Activated naive CD4-positive, alpha-beta T cell treated with anti-CD3 and anti-CD28 coated beads for 36 hours (primary cell): ENCODE measurements at places on chromosomes 12 and 14. TPM values are rescaled to one million over a fixed set of nuclear protein-coding genes. Genes with fewer than 3 reads are reported as not detected.

DNA sequence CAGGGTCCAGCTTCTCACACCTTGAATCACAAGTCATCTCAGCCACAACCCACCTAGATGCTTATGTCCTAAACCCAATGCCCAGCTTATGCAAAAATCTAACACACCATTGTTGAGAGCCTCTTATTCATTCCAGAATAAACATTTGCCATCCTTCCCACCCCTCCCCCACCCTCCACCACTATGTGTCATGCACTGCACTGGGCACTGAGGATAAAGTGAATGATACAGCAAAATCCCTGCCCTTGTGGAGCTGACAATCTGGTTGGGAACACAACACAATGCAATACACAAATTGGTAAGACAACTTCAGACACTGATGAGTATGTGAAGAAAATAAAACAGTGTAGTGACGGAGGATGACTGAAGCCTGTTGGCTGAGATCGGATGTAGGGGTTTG is 1.4 kb upstream of the GLTP start:
- DNase-seq = no peak

GRCh38 chr12:106246891-106247673 is 738 bp downstream of the CKAP4 start:
- peak; percentile 54 for DNase-seq

DNA sequence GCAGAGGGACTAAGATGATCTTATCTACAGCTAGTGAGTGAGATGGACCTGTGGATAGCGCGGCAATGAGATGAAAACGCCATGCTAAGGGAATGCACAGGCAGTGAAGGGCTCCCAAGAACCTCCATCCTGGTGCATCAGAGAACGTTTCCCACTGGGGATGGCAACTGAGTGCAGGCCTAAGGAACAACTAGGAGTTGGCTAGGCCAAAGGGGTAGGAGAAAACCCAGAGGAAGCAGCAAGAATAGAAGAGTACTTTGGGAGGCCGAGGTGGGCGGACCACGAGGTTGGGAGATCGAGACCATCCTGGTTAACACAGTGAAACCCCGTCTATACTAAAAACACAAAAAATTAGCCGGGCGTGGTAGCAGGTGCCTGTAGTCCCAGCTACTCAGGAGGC is 24.6 kb upstream of the BATF start:
- DNase-seq = no peak

DNA sequence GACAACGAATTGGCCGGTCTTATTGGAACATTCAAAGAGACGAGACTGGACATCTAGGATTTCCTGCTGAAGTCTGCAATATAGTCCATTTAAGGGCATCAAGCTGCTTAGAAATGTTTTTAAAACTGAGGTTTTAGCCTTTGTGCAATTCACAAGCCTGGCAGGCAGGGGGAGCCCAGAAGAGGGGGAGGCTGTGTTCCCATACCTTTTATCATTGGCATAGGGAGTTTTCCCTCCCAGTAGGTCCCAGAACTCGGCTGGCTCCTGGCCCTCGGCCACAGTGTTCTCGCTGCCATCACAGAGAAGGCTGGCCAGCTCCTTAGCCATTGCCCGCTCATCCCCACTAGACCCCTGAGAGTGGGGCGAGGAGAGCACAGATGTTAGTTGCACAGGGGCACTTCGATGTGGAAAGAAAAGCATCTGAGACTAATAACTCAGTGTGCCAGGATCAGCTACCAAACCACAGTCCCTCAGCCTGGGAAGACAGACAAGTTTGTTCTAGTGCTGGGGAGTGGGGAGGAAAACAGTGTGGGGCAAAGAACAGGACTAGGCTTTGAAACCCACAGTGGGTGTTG is 15.1 kb downstream of the AVIL start:
- DNase-seq = peak; percentile 51

DNA sequence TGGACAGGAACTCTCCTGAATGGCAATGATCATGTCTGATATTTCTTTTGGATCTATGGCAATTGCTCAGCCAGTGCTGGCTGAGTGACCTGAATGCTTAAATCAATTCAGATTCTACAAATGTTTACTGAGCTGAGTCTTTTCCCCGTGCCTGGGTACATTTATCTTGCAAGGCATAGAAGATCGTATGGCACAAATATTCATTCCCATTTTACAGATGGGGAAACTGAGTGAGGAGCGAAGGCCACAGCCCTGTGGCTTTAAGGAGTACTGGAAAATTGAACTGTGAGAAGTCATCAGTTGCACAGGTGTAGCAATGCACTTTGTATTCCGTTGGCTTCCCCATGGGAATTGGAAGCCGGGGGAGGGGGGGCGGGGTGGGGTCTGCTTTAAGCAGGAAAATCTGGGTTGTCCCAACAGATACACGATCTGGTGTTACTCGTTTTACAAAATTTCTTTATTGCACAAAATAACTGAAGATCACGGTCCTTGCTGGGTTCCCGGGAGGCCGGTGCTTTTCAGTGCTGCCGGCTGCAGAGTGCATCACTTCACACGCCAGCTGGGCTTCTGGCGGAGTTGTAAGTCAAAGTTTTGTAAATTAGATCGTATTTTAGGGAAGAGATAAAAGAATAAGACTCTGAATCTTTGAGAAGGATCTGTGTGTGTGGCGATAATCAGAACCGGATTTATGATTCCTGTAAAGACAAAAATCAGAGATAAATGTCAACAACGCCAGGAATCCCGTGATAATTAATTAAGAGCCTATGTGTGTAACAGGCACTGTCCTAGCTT is 75.0 kb upstream of the MAP1LC3B2 start:
- no peak for DNase-seq

DNA sequence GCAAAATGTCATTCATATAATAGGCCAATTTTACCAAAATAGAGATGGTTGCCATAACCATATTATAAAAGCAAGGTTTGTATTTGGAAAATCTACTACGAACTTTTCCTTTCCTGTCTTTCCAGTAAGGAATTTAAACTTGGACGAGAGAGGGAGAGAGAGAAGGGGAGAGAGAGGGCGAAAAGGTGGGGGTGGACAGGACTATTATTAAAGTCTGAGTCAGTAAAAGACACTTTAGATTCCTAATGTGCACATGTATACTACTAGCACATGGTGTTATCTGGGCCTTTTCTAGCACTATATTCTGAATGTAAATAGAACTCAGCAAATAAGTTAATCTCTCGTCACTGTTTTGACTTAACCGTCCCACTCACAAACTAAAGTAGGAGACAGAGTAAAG is 30.4 kb upstream of the FBLN5 start:
- no peak for DNase-seq

DNA sequence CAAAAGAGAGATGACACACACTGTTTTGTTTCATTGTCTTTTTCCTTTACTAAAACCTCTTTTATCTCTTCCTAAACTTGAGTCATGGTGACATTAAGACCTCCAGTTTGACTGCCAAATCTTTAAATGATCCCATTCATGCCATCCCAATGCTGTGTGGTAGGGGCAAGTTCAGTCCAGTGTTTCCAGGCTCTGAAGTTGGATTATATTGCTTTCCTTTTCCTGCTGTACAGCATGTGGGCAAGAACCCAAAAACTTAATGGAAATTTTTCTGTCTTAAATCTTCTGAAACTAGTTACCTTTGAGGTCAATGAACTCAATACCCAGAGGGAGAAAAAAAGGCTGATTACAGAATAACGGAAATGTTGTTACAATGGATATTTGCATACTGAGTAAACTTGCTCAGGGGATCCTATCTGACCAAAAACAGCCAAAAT is 187.1 kb upstream of the FAR2 start:
- no peak for DNase-seq

DNA sequence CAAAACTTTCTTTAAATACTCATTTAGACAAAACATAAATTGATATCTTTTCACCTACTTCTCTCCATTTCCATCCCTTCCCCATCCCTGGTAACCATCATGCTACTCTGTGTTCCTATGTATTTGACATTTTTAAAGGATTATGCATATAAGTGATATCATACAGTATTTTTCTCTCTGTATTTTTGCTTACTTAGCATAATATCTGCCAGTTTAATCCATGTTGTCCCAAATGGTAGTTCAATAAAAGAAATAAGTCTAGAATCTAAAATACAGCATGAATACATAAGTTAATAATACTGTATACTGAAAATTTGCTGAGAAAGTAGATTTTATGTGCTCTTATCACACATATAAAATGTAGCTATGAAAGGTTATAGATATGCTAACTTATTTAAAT is 190.3 kb upstream of the NAV3 start:
- DNase-seq = no peak

DNA sequence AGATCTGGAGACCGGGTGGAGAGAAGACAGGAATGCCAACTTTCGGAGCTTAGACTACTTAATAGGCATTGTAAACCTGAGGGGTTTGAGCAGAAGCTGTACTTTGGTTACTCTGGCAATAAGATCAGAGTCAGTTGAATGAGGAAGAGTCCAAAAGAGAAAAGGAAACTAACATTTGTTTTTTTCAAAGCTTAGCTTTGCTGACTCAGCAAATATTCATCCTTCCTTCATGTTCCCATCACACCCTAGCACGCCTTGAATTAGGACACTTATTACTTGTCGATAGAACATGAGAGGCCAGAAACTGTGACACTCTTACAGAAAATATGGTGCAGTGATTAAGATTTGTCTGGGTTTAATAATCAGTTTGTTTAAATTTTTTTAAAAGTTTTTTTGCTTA is 266.9 kb upstream of the ATP2B1 start:
- DNase-seq = no peak

DNA sequence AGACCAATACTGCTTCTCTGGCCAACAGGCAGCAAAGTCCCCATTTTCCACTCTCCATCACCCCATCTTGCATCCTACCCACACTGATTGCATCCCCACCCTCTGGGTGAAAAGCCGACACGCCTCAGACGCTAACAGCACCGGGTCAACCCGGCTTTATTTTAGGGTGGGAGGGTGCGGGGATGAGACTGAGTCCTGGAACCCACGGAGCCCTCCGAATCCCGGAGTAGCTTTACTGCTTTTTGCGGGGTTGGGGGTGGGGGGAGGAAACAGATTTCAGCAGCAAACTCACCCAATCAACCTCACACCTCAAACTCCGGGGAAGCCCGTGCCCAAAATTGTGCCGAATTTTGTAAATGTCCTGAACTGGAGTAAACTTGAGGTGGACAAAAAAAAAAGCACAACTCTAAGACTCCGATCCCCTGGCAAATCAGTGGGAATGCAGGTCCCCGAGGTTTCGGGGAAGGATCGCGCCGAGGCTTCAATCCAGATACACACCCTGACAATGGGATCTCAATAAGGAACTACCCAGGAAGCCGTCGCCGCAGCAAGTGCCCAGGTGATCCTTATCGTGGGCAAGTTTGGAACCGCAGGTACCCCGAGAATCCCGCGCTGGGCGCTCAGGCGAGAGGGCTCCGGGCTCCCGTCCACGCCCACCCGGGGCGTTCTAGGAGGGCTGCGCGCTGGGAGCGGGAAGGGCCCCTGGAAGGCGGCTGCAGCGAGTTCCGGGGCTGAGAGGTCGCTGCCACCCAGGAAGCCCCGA is 1.1 kb downstream of the GCH1 start:
- peak; percentile 47 for DNase-seq

- no peak for DNase-seq
These were observed 107.9 kb downstream of the SNAPC1 start for GRCh38 chr14:61870163-61870562.

DNA sequence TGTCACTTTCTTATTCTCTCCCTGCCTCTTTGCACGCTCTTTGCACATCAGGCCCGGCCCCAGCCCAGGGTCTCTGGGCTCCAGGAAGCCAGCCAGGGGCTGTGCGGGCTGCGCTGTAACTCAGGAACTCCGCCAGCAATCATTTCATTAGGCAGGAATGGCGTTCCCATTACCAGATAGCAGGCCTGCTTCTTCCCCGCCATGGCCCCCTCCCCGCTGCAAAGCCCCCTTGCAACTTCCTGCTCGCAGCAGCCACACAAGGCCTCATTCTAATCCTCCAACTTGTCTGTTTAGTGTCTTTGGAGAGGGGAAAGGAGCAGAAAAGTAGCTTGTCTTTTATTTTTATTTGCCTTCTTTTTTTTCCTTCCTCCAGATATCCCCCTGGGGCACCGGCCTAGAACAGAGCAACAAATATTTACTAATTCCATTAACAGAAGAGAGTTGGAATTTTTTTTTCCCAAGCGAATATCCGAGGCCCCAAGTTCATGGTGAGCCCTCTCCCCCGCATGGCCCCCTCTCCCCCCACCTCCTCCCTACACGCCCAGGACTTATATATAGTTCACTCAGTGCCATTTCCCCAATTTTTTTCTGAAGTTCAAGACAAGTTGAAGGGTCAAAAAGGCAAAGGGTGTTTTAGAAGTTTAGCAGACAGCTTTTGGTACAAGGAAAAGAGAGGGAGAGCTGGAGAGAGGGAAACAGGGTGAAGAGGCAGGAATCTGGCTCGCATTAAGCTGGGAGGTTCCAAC is 329.4 kb upstream of the TBX3 start:
- DNase-seq = no peak

- DNase-seq = no peak
These were observed 28.5 kb downstream of the RGS6 start for GRCh38 chr14:71960494-71961353.

FNTB gene
- 7.9 TPM for total RNA-seq

RNASE3 gene
- not detected for total RNA-seq

SLC6A15 gene
- 0.30 TPM for total RNA-seq

AQP5 gene
- not detected for total RNA-seq

CFL2 gene
- 4.5 TPM for total RNA-seq

KCNC2 gene
- not detected for total RNA-seq
